ENCODE measurements at places on chromosomes 1 and 21.
A peak's percentile ranks its signal among the peaks of the same experiment; 100 is the strongest.

GRCh38 chr1:154788886-154789285 lies 81.2 kb downstream of the KCNN3 start:
- DNase-seq: no peak

DNA sequence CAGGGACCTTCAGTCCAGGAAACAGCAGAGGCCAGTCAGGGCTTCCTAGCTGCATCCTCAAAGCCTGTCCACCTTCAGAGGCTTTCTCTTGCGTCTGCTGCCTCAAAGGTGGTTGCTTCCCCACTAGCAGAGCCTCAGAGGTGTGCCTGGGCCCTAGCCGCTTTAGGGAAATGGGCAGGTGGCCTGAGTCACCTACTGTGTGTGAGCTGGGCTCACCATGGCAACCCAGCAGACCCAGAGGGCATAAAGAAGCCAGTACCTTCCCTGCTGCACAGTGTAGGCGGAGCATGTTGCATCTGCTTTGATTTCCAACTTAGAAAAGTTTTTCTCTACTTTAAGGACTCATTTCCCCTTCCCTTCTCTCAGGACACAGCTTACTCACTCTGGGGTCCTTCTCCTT lies 12.5 kb downstream of the SLC9A1 start:
- no peak for DNase-seq

- DNase-seq: no peak
These were observed 83.6 kb upstream of the NRIP1 start for GRCh38 chr21:15148437-15148836.

DNA sequence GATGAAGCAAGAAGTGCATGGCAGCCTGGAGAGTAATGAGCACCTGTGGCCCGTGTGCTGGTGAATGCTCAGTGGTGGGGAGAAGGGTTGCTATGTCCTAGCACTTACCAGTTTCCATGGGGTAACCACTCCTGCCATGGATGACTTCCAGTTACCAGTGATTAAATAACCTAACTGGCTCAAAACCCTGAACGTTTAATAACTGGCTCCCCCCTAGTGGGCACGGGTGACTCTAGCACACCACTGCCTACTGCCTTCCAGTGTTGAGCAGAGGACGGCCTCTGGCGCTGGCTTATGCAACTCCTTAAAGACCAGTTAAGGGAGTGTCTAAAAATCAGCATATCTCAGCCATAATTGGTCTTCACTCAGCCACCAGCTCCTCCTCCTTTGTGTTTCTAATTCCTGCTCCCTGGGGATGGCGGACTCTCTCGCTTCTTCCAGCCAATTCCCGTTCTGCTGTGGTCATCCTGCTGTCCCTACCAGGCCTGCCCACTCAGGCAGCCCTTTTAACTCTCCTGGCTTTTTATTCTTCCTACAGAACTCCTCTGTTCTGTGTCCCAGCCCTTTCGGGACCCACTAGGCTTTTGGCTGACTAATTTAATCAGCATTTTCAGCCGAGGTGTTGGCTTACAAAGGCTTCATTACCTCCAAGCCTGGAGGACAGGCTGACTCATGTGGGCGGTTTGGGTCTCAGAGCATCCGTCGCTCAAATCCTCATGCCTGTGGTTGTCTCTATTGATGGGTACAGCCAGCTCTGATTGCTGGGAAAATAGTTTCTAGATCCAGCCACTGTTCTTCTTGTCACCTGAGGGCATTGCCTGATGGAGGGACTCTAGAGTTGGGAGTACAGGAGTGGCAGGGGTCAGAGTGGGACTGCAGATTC lies 332.4 kb downstream of the CAMTA1 start:
- DNase-seq: peak; percentile 87

DNA sequence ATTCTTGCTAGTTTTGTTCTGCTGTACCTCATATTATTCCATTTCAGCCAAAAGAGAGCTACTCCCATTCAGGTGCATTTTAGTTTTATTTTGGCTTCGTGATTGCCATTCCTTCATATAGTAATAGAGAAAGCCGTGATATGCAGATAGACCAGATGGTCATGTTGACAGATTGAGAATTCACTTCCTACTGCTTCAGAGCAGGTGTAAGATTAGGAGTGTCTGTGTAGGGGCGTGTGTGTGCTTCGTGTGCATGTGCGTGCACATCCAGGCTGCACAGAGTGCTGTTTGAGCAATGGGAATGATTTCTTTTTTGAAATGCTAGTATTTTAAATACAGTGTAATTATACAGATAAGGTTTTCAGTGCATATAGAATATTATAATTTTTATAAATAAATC lies 10.3 kb downstream of the NFIA start:
- DNase-seq: no peak

DNA sequence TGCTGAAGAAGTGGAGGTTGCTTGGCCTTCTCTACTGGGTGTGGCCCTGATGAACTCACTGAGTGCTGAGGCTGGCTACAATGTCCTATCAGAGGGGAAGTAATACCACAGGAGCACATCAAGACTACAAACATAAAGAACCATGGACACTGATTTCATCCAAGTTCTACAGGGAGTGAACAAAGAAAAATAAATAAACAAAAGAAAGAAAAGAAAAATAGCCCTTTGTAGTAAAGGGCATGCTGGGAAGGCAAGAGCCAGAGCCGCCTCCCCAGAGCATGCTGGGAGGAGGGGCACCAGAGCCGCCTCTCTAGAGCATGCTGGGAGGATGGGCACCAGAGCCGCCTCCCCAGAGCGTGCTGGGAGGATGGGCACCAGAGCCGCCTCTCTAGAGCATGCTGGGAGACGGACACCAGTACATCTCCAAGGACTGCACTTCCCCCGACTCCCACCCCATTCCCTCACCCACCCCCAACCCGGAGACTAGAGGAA lies 65.9 kb downstream of the LAMC2 start:
- no peak for DNase-seq

- no peak for DNase-seq
These were observed 11.6 kb downstream of the ADAM30 start for GRCh38 chr1:119884711-119885110.

DNA sequence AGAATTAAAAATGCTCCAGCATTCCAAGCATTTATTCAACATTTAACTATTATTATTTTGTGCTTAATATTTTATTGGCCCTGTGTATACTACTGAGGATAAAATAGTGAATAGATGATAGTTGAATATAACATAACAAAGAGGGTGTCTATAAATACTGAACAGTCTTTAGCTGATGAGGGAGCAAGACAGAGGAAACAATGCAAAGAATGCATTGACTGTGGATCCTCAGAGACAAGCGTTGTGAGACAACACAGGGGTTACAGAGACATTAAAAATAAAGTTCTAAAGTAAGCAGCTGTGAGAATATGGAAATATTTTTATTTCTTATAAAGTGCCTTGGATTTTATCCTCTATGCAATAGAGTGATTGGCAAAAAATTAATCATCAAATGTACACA lies 1133.1 kb downstream of the PLA2G4A start:
- DNase-seq: no peak

GRCh38 chr1:37108596-37109188 lies 74.4 kb upstream of the GRIK3 start:
- DNase-seq: no peak

DNA sequence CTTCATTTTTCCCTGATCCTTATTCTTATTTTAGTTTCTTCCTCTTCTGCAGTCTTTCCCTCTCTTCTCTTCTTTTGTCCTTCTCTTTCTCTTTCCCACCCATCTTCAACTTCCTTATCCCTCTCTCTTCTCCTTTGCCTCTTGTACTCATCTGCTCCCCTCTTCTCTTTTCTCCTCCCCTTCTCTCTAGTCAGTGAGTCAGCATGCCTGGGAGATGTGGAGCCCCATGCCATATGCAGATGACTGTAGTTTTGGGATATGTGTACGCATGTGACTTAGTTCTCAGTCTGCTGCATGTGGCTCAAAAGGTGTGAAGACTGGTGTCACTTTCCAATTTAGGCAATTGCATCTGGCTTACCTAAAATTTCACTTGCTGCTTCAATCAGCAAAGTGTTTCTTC lies 10.4 kb downstream of the DNAJC6 start:
- DNase-seq: no peak

GRCh38 chr1:15066191-15066590 lies 87.4 kb upstream of the TMEM51 start:
- no peak for DNase-seq

GRCh38 chr1:240116831-240117769 lies 25.4 kb downstream of the FMN2 start:
- DNase-seq: no peak

GRCh38 chr1:209755926-209756614 lies at the start of gene TRAF3IP3:
TRAF3IP3 (plus strand) TSS chr1:209756053; CDS start chr1:209760040, 3,987 bp downstream.
- no peak for DNase-seq

DNA sequence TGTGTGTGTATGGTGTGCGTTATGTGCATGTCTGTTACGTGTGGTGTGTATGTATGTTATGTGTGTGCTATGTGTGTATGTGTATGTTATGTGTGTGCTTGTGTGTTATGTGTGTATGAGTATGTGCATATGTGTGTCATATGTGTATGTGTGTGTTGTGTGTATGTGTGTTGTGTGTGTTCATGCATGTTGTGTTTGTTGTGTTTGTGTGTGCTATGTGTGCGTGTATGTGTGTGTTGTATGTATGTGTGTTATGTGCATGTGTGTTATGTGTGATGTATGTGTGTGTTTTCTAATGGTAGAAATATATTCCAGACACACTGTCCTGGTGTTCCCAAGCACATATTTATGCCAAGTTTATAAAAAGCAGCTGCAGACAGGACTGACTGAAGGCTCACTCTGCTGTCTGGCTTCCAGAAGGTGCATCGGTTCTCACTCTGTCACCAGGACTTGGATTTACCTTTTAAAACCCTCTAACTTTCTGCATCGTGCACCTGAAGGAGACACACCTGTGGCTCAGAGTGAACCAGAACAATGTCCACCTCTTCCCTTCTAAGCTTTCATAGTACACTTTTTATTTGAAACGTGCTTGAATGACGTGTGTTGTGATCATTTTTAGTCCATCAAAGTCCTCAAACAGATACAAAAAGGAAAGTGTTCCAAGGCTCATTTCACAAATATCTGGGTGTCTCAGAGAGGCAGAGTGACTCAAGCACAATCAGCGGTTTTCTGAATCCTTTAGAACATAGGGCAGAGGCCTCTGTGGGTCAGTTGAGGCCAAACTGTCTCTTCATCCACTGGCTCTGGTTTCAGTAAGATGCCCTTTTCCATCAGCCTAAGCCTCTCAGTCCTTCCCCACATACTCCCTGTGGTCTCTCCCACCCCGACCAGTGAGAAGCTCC lies 49.9 kb downstream of the TOMM20 start:
- no peak for DNase-seq

- DNase-seq: no peak
These were observed 24.4 kb downstream of the FOXO6 start for GRCh38 chr1:41385398-41386195.

DNA sequence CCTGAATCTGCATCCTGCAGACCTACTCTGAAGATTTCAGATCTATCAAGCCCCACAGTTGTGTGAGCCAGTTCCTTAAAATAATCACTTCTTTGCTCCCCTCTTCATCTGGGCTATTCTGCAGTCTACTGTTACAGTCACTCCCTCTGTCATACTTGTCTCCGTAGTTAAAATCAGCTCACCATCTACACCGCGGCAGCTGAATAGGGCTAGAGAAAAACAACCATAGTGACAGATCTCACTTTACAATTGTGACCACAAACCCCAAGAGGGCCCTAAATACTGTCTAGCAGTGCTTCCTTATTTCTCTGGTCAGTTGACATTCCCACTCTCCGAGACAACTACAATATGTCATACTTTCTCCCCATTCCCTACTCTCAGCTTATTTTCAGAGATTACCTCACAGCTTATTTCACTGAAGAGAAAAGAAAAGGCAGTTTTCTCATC lies 12.9 kb downstream of the DESI2 start:
- DNase-seq: no peak

- no peak for DNase-seq
These were observed 221.9 kb upstream of the SAMSN1 start for GRCh38 chr21:14768042-14768441.

DNA sequence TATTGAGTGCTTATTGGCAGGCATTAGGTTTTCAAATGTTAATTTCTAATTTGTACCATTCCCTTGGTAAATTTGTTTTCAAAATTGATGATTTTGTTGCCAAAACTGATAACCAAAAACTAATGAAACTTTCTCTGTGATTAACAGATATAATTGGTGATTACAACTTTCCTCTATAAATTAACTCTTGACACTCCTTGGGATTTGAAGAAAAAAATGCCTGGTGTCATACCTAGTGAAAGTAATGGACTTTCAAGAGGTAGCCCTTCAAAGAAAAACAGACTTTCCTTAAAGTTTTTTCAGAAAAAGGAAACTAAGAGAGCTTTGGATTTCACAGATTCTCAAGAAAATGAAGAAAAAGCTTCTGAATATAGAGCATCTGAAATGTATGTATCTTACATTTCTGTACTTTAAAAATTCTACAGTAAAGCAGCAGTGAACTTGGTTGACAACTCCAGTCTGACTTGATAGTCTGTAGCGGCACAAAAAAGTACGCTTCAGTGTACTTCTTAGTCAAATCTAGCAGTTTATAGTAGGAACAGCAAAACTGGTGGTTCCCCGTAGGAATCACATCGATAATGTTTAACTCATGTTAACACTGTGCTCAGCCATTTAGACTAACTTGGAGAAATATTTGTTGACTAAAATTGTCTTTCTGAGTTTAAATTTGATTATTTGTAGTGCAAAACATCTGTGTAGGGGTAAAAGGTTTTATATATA lies 3.0 kb downstream of the USP1 start:
- no peak for DNase-seq

DNA sequence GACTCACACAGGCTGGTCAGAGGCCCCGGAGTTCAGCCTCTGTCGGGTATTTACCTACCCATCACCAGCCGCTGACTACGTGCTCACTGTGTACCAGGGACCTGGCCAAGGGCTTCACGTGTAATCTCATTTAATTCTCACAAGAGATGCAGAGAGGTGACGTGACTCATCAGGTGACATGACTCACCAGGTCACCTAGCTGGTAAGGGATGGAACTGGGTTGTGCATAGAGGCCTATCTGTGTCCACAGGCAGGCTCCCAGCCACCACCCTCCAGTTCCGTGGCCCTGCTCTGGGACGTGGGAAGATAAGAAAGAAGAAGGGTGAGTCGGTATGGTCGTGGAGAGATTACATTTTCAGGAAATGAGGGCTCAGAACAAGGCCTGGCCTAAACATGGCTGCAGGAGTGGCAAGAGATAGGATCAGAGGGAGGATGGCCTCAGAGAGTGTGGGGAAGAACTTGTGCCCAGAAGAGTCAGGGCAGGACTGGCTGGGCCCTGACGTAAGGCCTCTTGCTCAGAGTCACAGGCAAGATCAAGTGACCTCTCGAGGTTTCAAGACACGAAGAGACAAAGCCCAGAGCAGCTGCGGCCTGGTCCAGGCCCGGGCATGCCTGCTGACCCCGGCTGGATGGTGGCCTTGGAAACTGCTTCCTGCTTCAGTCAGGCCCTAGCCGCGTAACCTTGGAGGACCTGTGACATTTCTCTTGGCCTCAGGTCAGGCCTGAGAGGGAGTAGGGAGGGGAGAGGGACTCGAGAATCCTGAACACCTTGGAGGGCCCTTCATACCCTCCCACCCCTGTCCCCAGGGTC lies 52.7 kb upstream of the WASF2 start:
- DNase-seq: no peak

DNA sequence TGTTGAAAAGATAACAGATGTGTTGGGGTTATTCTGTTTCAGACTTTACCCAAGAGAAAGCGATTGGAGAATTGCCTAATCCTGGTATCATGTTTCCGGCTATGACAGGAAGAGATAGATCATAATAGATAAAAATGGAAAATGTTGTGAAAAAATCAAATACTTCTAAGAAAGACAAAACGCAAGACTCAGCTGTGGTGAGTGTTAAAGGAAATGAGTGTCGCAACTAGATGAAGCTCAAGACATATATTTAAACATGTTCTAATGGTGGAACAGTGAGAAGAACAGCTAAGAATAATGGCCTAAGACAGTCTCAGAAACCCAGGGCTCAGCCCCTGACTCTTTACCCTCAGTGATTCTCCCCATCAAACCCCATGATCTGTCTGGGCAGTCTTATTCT lies 426.7 kb upstream of the RUNX1 start:
- DNase-seq: no peak
